ENCODE measurements at places on chromosomes 3 and 15. TPM values are rescaled to one million over a fixed set of nuclear protein-coding genes. Genes with fewer than 3 reads are reported as not detected.

DNA sequence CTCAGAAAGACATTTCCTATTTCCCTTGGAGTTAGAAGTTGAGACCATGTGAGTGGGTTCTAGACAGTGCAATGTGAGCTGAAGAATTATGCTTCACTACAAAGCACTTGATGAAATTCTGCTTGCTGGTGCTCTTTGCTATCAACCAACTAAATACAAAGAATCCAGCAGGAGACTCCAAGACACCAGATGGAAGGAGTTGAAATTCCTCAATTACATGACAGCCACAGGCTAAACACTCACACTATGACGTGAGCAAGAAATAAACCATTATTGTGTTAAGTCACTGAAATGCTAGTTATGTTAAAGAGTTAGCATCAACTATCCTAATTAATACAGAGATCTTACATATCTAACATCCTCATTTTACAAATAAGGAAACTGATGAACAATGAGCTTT is 8.2 kb upstream of the MAP4 start:
- DNase-seq, result no peak

DNA sequence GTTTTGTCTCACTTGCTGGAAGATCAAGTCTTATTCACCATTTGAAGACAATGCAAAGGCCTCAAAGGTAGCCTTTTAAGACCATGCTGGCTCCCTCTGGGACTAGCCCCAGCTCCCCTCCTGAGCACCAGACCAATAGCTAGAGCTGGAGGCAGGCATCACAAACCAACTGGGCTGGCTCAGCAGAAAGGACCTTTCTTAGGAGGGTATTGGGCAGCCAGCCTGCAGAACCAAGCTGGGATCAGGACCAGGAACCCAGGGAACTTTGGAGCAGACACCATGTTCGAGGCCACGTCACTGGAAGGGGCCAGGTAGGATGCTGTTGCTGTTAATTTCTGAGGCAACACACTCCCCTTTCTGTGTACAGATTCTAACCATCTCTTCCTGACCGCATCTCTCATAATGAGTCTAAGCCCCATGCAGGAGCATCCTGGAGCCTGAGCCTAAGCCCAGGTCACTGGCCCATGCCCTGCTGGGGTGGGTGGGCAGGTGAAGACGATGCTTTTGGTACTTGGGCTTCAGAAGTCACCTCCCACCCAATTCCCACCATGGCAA is 81.4 kb upstream of the KLF13 start:
- DNase-seq, result no peak

DNA sequence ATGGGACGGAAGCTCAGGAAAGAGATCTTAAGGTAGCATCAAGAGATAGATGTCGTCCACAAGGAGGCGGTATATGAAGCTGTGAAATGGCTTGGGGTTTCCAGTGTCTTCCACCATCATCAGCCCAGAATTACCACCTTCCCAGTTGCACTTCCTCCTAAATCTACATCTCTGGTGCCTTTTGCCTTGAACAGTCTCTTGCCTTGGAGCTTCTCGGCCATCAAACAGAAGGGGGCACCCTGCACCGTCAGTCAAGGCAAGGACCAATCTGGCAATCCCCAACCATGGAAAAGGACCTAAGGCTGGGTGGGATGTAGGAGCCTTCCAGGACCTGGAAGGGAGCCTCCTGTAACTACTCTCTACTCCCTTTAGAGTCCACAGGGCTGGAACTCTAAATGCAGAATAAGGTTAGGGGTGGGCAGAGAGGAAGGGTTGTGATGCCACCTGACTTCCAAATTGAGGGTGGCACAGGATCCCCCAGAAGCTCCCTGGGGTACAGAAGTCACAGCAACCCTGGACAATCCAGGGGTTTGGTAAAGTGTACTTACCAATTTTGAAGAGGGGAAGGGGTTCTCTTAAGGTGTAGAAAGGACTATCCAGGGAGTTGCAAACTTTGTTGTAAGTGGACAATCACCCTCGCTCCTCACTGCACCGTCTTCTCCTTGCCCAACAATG is 1.0 kb upstream of the RYR3 start:
- DNase-seq, result no peak

DNA sequence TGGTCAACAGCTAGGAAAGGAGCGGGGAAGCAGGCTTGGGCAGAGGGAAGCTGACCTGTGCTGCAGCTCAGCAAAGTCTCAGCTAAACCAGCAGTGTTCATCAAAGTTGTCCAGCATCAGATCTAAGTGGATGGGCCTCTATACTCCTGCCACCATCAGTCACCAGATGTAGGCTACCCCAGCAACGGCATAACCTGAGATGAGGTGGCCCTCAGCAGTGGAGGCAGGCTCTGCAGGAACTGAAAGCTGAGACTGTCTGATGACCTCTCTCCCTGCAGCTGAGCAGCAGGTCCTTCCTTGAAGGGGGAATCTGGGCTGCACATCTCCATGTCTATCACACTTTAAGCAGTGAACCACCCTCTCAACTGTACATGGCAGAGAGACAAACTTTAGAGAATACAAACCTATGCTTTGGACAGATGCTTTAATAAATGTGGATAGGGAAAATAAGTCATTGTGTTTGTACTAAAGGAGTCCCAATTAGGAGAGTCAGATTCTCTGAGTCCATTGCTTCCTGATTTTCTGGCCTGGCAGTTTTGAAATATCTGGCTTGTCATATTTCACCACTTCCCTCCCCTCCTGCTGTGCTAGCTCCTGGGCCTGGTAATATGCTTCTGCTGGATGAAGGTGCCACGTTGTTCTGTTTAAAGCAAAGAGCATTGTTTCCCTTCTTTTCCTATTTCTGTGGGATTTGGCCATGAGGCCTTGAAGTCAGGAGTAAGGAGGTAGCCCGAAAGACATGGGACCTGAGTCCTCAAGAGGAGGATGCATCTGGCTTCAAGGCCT is 11.1 kb upstream of the PSTPIP1 start:
- DNase-seq, result no peak

- DNase-seq, result no peak
Observed at GRCh38 chr15:83340087-83340486, 55.6 kb upstream of the BNC1 start.

DNA sequence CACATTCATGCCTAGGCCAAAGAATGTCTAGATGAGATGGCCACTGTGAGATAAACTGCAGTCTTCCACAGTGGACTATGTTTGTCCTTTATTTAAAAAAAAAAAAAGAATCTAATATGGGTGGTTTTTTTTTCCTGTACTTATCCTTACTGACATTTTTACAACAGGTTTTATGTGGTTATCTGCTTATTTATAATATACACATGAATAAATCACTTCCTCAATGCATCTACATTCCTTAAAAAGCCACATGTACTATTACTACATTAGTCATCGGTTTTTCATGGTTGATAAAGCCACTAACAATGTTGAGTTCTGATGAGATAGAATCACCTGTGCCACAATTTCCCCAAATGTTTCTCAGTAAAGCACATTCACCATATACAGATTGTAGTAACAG is 341.3 kb upstream of the THBS1 start:
- DNase-seq, result no peak

- no peak for DNase-seq
Observed at GRCh38 chr3:27340534-27340933, 28.6 kb downstream of the NEK10 start.

- peak; percentile 3 for DNase-seq
Observed at GRCh38 chr3:180199417-180199995, 162.8 kb upstream of the PEX5L start.

DNA sequence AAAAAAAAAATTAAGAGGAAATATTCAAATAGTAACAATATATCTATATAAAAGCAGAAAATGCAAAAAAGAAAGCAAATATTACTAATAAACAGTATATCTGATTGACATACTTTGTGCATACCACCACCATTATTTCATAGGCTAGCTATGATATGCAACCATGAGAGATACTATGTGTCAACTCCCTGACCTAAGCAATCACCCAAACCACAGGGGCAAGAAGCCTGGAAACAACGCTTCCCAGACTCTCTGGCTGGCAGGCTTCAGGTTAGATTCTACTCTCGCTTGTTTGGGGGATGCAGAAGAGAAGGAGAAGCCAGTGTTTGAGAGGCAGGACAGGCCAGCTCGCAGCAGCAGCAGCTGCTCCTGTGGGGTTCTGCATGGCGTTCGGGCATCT is 169.3 kb upstream of the TPM1 start:
- DNase-seq, result no peak

- no peak for DNase-seq
Observed at GRCh38 chr3:146577662-146578061, 27.5 kb downstream of the PLSCR5 start.

GRCh38 chr3:188647237-188647636 is 493.3 kb downstream of the LPP start:
- no peak for DNase-seq

GRCh38 chr3:57331078-57331610 is 38.7 kb upstream of the ASB14 start:
- no peak for DNase-seq

DNA sequence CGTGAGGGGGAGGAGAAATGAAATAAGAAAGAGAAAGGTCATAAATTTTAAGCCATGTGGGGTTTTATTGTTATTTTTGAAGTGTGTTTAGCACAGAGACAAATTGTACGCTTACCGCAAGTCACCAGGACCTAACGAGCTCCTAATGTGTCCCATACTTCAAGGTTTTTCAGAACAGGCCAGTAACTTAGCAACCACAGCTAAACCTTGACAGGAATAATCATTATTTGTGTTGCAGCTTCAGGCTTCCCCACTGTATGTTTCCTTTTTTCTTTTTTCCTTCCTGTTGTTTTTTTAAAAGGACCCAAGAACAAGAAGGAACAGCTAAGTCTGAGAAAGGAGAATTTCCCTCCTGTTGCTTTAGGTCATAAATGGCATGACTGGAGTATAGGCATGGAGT is 160.8 kb downstream of the TUSC7 start:
- DNase-seq, result no peak

DNA sequence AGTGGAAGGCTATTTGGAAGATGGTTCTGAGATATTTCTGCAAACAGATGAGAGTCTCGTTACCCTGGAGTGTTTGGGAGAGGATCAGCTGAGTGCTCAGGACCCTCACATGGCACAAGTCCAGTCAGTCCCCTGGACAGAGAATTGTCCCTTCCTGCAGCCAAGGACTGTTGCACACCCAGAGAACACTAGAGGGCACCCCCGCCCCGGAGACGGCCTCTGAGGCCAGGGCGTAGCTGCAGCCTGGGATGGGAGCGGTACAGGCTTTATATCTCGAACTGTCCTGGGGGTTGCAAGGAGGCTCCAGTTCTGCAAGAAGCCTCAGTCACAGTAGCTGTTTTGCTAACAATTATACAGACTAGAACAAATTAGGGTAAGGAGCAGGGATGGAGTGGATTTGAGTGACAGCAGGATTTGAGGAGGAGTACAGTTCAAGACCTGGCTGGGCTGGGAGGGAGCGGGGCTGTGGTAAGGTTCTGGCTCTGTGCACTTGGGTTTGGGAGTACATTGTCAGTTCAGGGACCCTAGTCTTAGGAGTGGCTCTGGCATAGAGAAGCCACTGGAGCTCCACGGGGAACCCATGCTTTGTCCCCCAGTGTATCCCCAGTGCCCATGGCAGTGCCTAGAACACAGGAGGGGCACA is 67.6 kb upstream of the HACD2 start:
- no peak for DNase-seq

DNA sequence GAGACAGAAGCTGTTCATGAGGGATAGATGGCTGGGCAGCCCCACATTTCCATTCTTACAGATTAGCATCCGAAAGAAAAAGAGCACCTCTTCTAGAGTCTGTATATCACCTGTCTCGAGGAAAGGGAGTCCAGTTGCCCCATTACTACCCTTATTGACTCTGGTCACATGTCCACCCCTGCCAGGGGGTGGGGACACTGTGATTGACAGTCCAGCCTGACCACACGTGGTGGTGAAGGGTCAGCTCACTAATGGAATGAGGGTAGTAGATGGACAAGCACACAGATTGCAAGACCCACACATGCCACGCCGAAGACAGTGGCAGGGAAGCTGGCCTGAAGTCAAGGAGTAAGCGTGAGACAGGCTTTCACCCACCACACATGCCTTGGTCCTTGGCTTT is 45.8 kb downstream of the PXYLP1 start:
- no peak for DNase-seq

- no peak for DNase-seq
Observed at GRCh38 chr3:170207717-170208116, 14.5 kb upstream of the PRKCI start.

DNA sequence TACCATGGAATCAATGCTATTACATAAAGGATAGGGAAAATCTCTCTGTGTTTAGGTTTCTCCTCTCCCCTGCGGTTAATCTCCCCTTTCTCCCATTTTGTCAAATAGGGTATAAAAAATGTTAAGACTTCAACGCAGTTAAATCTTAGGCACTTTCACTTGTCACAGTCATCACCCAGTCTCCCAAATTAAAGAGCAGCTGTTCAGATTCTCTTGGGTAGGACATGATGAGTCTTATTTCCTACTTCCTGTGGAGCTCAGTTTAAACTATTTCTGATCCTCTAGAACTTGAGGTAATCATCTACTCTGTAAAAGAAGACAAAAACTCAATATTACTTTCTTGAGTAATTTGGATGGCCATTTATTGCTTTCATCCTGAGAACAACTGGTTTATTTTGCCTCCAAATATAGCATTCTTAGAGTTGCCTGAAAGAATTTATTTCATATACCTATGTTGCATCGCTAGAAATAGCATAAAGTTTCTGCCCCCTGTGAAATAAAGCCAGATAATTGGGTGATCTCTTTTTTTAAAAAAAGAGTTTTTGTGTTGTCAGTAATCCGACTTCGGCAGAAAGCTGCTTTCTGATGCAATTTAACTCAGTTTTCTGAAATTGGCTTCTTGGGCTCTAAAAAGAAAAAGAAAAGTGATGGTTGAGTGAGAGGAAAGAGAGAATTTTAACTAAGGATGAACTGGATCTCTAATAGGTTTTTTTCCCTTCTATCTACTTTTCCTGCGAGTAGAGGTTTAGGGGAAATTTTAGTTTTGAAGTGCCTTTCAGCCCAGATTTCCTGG is 20.7 kb downstream of the RAP2B start:
- no peak for DNase-seq

The TGM4 gene
- 0.07 TPM for polyA plus RNA-seq

The PRR20G gene
- polyA plus RNA-seq, result not detected

The RNU6-1 gene
- polyA plus RNA-seq, result not detected

The SST gene
- 0.26 TPM for polyA plus RNA-seq

The TJP1 gene
- polyA plus RNA-seq, result 164 TPM

The CFAP20DC gene
- 5.0 TPM for polyA plus RNA-seq

The IL5RA gene
- 0.76 TPM for polyA plus RNA-seq

The REC114 gene
- not detected for polyA plus RNA-seq

The PLSCR5 gene
- not detected for polyA plus RNA-seq

The ATP8B4 gene
- polyA plus RNA-seq, result 3.6 TPM

The SLC38A3 gene
- polyA plus RNA-seq, result 5.0 TPM
